NCI-H82 (cell line): ENCODE measurements at places on chromosomes 6 and 20.

- no peak for DNase-seq
Observed at GRCh38 chr20:46087161-46087560, 2.6 kb downstream of the NCOA5 start.

- DNase-seq: no peak
Observed at GRCh38 chr6:45532721-45533210, 155.0 kb upstream of the SUPT3H start.

DNA sequence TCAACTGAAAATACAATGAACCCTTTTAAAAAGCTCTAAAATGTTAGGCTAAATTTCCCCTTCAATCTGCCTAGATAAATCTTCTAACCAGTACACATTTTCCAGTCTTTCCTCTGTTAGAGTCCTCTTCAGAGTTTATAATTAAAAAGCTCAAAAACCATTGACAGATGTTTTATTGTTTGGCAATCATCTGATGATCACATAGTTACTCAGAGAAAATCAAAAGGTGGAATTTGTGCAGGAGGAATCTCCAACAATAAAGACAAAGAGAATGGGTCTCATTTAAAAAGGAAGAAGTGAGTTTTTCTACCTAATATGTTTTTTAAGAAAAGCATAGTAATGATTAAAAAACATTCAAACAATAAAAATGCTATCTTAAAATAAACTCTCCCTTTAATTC lies 3.1 kb downstream of the TRAPPC3L start:
- no peak for DNase-seq

DNA sequence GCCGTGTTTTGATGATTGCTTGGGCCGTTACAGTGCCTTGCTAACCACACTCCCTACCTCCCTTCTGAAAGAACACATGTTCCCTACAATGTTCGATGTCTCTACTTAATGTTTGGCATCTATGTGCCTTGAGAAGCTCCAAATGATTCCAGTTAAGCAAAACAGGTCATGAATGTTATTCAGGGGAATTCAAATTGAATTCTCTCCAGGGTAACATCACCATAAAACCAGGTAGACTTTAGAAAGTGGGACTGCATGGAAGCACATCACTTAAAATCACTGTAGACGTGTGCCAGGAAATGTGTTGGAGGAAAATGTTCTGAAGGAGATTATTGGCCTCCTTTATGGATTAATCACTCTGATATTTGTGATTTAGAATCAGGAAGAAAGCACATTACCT lies 128.1 kb downstream of the ADAT2 start:
- DNase-seq: no peak

GRCh38 chr6:151690768-151691562 lies 116.5 kb upstream of the ESR1 start:
- DNase-seq: peak; percentile 25

GRCh38 chr6:16104624-16105433 lies 24.1 kb upstream of the MYLIP start:
- no peak for DNase-seq

- DNase-seq: no peak
Observed at GRCh38 chr20:37611346-37611745, 82.5 kb upstream of the CTNNBL1 start.

GRCh38 chr6:63819831-63820230 lies 184.2 kb downstream of the PHF3 start:
- no peak for DNase-seq

GRCh38 chr6:143449714-143450452 lies 612 bp downstream of the ADAT2 start:
- DNase-seq: peak; percentile 57

- no peak for DNase-seq
Observed at GRCh38 chr6:132369526-132369925, 31.7 kb downstream of the MOXD1 start.

GRCh38 chr20:62217913-62218773 lies 1.9 kb downstream of the HRH3 start:
- DNase-seq: no peak

- no peak for DNase-seq
Observed at GRCh38 chr6:3560211-3560610, 103.4 kb upstream of the SLC22A23 start.

DNA sequence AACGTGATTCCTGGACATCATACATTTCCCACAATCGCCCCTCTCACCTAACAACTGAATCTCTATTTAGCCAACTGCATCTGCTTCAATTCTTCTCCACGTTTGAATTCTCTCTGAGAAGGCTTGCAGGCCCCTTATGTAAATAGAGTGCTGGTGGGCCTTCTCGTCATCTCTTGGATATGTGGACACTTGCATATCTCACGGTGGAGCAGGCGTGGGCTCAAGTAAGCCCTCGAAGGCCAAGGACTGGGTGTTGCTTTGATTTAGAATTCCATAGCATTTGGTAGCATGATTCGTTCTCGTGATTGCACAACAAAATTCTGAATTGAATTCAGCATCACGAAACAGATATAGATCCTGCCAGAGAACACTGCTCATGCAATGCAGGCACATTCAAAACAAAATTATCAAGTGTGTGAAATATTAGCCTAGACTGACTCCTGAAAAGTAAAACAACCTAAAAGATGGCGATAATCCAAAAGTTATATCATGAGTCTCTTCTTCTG lies 613.6 kb downstream of the TFAP2A start:
- no peak for DNase-seq

DNA sequence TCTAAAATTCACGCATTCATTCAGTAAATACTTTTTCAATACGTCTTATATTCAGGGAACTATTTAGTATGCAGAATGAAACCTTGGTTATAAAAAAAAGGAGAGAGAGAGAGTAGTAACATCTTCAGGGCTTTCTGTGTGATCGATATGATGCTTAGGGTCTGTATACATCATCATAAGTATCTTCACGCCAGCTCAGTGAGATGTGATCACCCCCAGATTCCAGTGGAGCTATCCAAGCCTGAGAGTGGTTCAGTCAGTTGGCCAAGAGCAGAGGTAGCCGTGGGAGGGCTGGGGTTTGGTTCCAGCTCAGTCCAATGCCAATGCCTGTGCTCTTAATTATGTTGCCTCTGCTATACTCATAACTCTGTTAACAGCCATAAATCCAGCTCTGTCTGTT lies 8.6 kb downstream of the CD83 start:
- no peak for DNase-seq

GRCh38 chr6:124963831-124964763 lies 1.9 kb downstream of the RNF217 start:
- peak; percentile 22 for DNase-seq

- no peak for DNase-seq
Observed at GRCh38 chr6:21103626-21104224, 489.8 kb upstream of the SOX4 start.

DNA sequence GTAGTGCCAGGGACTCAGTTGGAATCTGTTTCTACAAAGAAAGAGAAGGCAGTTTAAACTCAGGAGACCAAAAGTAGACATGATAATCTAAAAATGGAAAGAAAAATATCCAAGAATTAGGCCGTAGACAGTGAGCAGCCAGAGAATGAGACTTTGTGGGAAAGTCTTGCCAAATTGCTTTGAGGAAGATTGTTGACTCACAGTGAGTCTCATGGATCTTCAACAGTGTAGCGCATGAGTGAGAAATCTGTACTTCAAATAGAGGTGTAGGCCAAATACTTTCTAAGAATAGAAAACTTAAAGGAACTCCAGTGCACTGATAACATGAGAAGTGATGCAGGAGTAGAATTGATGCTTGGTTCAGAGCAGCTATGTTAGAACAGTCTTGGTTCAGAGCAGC lies 284.5 kb downstream of the HTR1B start:
- no peak for DNase-seq

GRCh38 chr20:45969712-45970634 lies 2.0 kb downstream of the ZNF335 start:
- DNase-seq: peak; percentile 93

GRCh38 chr6:24207413-24207812 lies 81.4 kb downstream of the NRSN1 start:
- DNase-seq: no peak

DNA sequence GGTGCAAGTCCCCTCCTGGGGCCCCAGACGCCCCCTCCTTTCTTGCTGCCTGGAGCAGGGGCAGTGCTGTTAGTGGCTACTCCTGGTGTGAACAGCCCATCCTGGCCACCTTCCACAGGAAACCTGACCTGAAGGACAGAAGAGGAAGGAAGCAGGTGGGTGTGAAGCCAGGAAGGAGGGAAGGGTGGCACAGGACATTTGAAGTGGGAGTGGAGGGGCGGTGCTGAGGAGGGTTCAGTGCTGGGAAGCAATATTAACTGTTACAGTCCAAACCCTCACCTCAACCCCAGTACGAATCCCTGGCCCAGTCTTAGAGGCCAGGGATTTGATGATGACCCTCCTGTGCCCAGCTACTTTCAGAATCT lies 766 bp downstream of the PRICKLE4 start:
- no peak for DNase-seq

GRCh38 chr6:37516076-37516919 lies 16.6 kb upstream of the CCDC167 start:
- DNase-seq: peak; percentile 41

DNA sequence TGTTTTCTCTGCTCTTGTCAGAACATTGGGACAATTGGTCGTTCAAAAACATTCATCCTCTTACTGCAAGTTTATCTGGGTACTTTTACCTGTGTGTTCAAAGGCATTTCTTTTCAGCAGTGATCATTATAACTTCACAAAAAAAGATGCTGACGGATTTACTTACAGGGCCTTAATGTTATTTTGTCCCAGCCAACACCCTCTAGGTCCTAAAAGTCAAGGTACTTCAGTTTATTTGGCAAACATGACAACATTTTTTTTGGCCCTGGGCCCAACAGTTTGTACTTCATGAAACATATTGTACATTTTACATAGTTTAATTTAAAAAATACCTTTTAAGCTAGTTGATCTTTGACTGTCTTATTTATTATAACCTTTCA lies 241.2 kb upstream of the TAB2 start:
- DNase-seq: no peak

GRCh38 chr6:17336425-17336824 lies 55.3 kb downstream of the RBM24 start:
- DNase-seq: no peak

DNA sequence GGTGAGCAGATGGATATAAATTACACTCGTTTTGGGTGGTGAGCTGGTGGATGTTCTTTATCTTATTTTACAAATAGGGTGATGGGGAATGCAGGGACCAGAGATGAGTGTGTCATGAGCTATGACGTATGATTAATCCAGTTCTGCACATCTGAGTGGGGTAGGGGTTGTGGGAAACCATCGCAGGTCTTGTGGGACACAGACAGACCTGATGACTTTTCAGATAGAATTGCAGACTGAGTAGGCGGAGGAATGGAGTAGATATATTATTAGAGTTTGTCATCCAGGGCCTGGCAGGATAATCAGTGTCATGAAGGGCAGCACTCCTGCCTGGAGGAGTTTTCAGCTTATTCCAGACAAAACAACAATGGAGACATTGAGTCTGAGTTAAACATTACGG lies 12.9 kb upstream of the DSP start:
- no peak for DNase-seq

DNA sequence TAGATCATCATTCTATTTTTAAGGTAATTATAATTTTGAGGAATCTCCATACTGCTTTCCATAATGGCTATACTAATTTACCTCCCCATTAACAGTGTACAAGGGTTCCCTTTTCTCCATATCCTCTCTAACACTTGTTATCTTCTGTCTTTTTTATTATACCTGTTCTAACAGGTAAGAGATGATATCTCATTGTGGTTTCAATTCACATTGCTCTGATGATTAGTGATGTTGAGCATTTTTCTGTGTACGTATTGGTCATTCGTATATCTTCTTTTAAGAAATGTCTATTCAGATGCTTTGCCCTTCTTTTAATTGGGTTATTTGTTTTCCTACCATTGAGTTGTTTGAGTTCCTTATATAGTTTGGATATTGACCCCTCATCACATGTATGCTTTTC lies 81.6 kb upstream of the SCAF8 start:
- DNase-seq: no peak

DNA sequence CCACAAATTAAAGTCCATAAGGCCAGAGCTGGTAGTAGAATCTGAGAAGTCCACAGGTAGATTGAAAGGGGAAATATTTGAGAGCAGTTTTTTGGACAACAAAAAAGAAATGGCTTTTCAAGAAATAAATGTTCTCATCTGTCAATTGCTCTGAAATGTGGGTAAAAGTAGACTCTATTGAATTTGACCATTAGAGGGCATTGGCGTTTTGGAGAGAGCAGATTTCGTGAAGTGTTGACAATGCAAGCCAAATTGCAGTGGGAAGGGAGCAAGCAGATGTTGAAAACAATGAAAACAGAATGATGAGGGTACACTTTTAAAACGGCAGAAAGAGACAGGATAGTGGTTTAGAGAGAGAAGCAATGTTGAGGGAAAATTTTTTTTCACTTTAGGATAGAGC lies 149.1 kb upstream of the FAM83B start:
- no peak for DNase-seq

GRCh38 chr6:40520678-40521077 lies 66.5 kb downstream of the LRFN2 start:
- DNase-seq: no peak

DNA sequence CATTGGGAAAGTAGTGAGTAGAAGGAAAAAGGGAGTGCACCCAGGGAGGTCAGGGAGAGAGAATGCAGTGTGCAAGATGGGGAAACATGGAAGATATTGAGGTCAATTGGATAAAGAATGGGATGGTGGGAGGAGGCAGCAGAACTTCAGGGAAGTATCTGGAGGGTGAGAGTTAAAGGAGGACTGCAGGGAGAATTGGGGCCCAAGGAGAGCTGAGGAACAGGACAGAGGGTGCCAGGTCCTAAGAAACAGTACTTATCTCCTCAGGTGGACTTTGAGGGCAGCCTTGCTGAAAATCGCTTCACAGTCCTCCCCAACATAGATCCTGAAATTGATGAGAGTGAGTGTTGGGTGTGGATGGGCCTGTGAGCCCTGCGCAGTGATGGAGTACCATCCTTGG lies 4.2 kb upstream of the SAPCD1 start:
- no peak for DNase-seq

DNA sequence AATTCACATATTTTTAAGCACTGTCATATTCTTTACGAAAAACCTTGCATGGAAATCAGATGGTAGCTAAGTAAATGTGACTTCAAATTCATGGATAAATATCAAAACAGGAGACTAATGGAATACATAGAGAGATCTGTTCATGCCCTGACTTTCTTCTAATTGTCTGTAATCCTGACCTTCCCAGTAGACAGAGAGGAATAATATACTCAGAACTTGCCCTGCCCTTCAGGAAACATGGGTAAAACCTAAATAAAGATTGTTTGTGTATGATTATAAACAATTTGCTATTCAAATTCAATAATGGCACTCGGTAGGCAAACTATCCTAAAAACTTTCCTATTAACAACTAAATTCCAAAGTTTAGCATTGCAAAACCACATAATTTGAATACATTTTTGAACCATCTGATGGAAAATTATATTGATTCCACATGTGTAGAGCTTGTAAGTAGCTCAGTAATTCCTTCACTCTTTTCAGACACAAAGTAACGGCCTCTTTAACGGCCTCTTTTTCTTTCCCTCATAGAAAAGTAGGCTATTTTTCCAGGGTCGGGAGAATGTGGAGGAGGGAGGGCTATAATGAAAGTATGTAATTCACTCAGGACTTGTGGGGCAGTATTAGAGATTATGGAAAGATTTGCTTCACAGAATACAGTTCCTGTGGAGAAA lies 227.6 kb downstream of the ALDH8A1 start:
- no peak for DNase-seq

- no peak for DNase-seq
Observed at GRCh38 chr20:59817406-59817805, 116.0 kb downstream of the SYCP2 start.
